Cerebellar nuclear complex (tissue), 1 donor: ENCODE measurements at places on chromosomes 12 and 14.

- no peak for DNase-seq
Observed at GRCh38 chr12:1534748-1535147, 59.6 kb downstream of the FBXL14 start.

- DNase-seq: no peak
Observed at GRCh38 chr12:113470871-113471618, 626 bp downstream of the LHX5 start.

- no peak for DNase-seq
Observed at GRCh38 chr12:67223225-67223624, 45.9 kb upstream of the CAND1 start.

DNA sequence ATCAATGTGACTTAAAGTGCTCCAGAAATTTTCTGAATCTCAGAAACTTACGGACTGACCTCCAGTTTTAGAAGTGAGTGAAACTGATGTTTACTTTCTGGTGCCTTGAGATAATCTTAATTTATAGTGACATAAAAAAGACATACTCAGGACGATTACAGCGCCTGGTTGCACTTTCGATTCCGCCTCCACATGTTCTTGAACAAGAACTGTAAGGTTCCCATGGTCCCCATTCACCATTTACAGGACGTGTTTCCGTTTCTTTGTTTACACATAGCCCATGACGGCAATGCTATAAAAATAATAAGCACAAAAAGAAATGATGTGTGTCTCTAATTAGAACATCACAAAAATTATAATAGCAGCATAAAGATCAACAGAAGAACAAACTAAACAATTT lies 98.2 kb downstream of the ADAMTS20 start:
- DNase-seq: no peak

- no peak for DNase-seq
Observed at GRCh38 chr14:101891471-101891870, 72.9 kb upstream of the DYNC1H1 start.

DNA sequence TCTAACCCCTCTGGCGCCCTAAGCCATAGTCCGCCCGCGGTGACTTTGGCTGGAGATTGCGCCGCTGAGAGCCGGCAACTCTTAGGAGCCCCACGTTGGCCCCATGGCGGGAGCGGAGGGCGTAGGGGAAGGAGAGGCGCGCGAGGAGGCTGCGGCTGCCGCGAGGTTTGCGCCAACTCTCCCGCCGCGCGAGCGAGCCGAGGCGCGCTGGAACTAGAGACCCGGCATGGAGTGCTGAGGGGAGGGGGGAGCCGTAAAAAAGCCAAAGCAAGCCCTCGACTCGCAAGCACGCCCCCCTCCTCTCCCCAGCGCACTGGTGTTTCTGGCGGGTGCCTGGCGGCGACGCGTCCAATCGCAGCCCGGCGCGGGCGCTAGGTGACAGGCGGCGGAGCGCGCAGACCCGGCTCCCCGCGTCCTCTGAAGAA lies at the start of gene SYT10:
Gene SYT10 (minus strand): TSS at position 233 of the 425 bp plus-strand sequence. CDS start 297 bp downstream, outside the sequence.
- no peak for DNase-seq

DNA sequence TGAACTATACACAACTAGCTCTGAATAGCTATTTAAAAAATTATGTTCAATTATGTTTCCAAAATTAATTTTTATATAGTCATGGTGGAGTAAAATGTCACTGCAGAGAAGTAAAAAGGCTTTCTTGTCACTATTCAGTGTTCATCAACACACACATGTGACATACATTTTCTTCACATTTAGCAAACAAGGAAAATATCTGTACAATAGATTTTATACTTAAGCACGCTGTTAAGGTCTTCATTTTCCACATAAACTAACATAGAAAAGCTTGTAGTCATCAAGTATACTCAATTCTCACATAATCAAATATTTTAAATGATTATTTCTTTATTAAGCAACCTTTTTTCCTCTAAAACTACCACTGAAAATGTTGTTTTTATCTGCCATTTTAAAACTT lies 141.2 kb upstream of the DIO2 start:
- DNase-seq: no peak

DNA sequence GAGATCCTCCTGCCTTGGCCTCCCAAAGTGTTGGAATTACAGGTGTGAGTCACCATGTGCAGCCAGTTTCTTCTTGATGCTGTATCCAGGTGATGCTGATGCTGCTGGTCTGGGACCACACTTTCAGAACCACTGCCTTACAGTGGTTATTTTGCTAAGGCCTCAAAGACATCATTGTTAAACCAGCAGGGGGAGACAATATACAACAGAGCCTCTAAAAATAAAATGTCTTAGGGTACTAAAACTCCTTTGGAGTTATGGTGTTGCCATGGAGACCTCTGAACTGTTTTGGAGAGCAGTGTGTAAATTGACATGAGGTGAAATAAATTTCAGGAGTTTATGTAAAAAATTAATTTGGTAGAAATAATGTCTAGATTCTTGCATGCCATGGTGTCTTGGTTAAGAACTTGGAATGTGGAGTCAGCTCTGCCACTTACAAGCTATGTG lies 1.1 kb upstream of the ARG2 start:
- DNase-seq: no peak

- DNase-seq: no peak
Observed at GRCh38 chr12:53205747-53206419, 1.2 kb downstream of the ITGB7 start.

DNA sequence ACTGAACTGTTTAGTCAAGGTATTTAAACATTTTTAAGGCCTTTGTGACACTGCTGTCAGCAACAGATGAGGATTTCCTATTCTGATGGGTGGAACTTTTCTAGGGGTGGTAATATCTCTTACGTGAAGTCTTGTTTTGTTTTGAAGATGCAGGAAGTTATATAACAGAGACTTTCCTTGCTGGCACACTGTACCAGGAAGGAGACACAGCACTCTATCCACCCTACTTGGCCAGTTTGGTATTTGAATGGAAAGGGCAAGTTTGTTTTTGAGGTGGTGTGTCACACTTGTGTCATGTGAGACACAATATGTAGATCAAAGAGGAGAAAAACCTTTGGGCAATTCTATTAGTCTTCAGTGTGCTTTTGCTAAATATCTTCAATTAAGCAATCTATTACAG lies 51.6 kb upstream of the SRP54 start:
- no peak for DNase-seq

DNA sequence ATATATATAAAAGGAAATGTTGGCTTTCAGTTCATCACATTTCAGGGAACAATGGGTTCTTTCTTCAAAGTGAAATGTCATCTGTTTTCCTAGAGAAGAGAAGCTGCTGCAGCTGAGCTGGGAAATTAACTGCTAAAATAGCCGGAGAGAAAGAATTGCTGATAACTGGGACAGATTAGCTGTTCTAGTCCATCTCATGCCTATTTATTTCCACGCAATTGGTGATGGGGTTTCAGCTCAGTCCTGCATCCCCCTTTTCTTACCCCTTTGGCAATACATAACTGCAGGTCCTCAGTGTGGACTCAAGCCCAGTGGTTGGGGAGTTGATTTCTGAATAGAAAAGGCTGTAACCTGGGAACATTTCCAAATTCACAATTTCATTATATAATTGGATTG lies 436.9 kb upstream of the TMEM132C start:
- peak; percentile 4 for DNase-seq

GRCh38 chr12:31659087-31659942 lies at the start of gene ETFBKMT:
Gene ETFBKMT (plus strand): TSS chr12:31659688. CDS start chr12:31661954, 2,266 bp downstream.
- DNase-seq: peak; percentile 67

- DNase-seq: no peak
Observed at GRCh38 chr14:68939181-68939892, 39.8 kb downstream of the ACTN1 start.

DNA sequence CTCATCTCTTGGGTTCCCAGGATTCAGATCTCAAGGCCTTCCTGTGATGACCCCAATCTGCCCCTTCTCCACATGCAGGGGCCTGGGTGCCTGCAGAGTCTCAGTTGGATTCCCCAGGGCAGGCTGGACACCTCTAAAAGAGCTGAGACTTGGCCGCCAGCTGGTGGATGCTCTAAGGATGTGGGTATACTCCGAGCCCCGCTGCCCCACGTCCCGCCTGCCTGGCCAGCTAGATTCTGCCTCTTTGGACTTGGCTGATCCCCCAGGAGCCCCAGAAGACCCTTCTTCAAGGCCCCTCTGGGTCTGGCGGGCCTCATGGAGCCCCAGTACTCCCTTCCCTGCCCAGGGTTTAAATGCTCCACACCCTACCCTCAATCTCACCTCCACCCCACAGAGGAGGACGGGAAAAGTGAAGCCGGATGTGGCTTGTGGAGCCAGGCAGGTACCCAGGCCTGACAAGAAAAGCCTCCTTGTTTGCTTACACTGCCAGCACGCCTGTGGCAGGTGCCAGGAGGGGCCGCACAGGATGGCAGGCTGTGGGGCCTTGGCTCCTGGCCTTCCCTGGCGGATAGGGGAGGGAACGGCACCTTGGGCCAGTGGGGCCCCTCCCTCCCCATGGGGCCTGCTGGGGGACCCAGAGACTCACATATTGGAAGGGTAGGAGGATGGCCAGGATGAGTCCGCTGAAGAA lies 15.1 kb downstream of the FAIM2 start:
- no peak for DNase-seq

DNA sequence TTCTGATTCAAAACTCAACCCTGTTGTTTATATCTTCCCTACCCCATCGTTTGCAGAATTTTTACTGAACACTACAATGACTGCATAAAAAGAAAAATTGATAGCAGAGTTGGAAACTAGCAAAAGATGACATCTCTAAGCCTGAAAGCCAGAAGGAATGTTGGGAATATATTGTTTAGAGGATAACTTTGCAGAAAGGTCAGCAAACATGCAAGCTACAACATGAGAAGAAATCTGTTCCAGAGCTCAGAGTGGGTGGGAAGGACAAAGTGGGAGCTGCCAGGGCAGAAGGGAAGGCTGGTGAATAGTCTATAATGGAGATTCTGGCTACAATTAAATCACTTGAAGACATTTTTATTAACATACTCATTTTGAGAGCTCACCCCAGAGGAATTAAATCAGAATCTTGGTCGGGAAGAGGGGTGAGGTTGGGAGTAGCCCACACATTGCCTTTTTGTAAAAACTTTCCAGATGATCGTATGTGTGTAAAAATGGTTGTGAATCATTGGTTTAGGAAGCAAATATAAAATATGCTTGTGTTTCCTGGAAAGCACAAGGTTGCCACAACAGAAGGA lies 574.8 kb downstream of the FLRT2 start:
- DNase-seq: no peak

GRCh38 chr14:24389226-24389848 lies 9.5 kb upstream of the NYNRIN start:
- DNase-seq: no peak

- DNase-seq: no peak
Observed at GRCh38 chr12:124861492-124861891, 2.2 kb downstream of the SCARB1 start.

DNA sequence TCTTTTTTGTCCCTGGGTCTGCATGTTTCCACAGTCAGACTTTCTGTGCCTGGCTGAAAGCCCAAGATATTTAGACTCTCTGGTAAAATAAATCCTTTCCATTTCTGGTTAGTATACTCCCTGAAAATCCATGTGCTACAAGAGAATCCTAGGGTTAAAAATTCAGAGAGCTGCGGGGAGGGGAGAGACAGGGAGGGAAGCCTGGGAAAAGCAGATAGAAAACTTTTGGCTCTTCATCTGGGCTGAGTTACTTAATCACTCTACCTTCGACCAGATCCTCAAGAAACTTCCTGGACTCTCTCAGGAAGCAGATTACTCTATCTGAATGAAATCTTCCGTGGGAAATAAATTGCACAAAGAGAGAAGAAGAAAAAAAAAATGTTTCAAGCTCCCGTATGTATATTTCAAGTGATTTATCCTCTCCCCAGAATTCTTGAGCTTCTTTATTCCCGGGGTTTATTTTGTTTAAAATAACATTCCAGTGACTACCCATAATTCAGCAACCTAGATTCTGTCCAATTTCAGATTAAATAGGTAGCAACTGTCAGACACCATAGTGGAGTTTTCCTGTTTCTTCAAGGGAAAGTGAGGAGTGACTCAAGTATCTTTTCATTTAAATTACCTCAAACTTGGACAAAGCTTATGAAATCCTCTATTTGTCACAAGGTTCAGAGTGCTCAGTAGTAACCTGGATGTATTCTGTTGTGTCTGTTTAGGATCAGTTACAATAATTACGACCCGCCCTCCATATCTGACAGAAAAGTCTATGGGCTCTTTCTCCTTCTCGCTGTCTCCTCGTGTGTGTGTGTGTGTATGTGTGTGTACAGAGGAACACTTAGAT lies 163.7 kb downstream of the MYRFL start:
- DNase-seq: no peak

GRCh38 chr14:41785696-41786095 lies 179.0 kb downstream of the LRFN5 start:
- DNase-seq: no peak

DNA sequence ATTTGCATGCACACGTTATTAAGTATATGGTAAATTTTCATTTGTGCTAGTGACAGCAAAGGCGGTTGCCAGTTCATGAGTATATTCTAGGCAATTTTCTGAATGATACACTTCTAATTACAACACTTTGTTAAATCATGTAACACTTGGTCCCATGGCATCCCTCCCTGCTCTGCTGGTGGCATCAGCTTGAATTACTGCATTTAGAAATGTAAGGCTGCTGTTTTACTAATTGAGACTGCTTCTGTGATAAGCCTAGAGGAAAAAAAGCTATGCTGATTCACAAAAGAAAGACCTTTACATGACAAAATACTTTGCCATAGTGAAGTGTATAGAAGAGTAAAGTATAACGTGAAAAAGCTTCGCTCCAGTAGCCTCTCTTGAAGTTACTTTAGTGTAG lies 636.1 kb downstream of the KCNH5 start:
- no peak for DNase-seq

DNA sequence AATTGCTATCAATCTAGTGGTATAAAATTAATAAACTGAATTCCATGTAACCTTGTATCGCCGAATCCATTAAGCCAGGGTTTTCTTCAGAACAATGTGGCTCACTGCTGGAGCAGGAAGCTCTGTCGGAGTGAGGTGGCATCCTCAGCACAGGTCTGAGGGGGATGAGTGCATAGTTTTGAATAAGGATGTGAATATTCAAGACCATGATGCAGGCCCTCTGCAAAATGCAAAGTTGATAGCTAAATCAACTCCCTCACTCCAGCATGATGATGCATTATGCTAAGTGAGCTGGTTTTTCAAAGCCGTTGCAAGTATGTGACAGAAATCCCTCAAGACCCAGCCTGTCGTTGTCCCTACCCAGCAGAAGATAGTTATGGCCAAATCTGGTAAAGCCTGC lies 53.0 kb downstream of the TRIM9 start:
- DNase-seq: no peak

- peak; percentile 97 for DNase-seq
Observed at GRCh38 chr12:8949342-8950220, at the start of gene M6PR. Gene M6PR (minus strand): TSS chr12:8949645. CDS start chr12:8946404, 3,241 bp downstream.

DNA sequence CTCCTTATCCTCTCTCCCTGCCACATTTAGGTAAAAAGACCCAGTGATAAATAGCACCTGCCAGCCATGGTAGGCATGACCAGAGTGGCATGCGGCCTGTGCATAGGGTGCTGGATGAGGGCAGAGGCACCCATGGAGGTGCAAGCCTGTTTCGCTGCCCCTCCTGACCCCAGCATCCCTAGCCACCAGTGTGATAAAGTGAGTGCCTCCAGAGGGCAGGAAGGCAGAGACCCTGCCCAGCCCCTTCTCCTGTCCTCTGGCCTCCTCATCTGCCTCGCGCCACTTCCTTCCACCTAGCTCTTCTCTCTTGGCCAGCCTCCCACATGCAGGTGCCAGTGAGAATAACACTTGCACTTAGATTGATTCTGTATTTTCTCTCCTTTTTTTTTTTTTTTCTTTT lies 108.3 kb upstream of the FUT8 start:
- no peak for DNase-seq

- DNase-seq: no peak
Observed at GRCh38 chr14:25522116-25522515, 472.2 kb upstream of the STXBP6 start.
